Bronchial epithelial cell (primary cell): ENCODE measurements at places on chromosomes 12 and 14. TPM values are rescaled to one million over a fixed set of nuclear protein-coding genes. Genes with fewer than 3 reads are reported as not detected.

The CEP128 gene
- total RNA-seq: 2.4 and 6.6 TPM in 2 replicates

The TPPP2 gene
- total RNA-seq: not detected in 2 replicates

The SMCO2 gene
- total RNA-seq: 1.7 and 1.8 TPM in 2 replicates

The TECPR2 gene
- 4.7 and 7.6 TPM in 2 replicates for total RNA-seq

The OTX2 gene
- not detected in 2 replicates for total RNA-seq

The CISTR gene
- total RNA-seq: not detected in 2 replicates

The LBHD2 gene
- not detected in 2 replicates for total RNA-seq

The SLC25A21 gene
- total RNA-seq: 0.53 and 0.64 TPM in 2 replicates

The IAPP gene
- total RNA-seq: not detected in 2 replicates

The ERG28 gene
- total RNA-seq: 3.6 and 4.2 TPM in 2 replicates

The TC2N gene
- total RNA-seq: 46.1 and 48.1 TPM in 2 replicates

The GALNT8 gene
- total RNA-seq: 0.13 TPM in 1 of 2 replicates, not detected in the other

The KRT82 gene
- not detected in 2 replicates for total RNA-seq

The RPGRIP1 gene
- total RNA-seq: not detected in 2 replicates

The UNG gene
- total RNA-seq: 14.8 and 24.2 TPM in 2 replicates

The CAPZA3 gene
- total RNA-seq: 0.13 TPM in 1 of 2 replicates, not detected in the other

The GLIPR1 gene
- total RNA-seq: 5.8 and 15.0 TPM in 2 replicates

The PSEN1 gene
- 78.5 and 86.1 TPM in 2 replicates for total RNA-seq

The CFAP54 gene
- 0.26 TPM in 2 replicates for total RNA-seq

The BCL11B gene
- 2.9 and 5.3 TPM in 2 replicates for total RNA-seq

The TAS2R8 gene
- total RNA-seq: not detected in 2 replicates

The DDX23 gene
- total RNA-seq: 68.7 and 81.2 TPM in 2 replicates

The PHLDA1 gene
- 16.9 and 27.9 TPM in 2 replicates for total RNA-seq

The LMBR1L gene
- total RNA-seq: 24.0 and 26.6 TPM in 2 replicates

The NXPH4 gene
- 0.53 and 1.9 TPM in 2 replicates for total RNA-seq

The ZBTB42 gene
- total RNA-seq: 5.2 and 5.3 TPM in 2 replicates

The ASCL1 gene
- not detected in 2 replicates for total RNA-seq

The ARPC3 gene
- total RNA-seq: 204 and 210 TPM in 2 replicates

The CCDC38 gene
- 0.13 TPM in 1 of 2 replicates, not detected in the other for total RNA-seq

The AACS gene
- 30.5 and 43.0 TPM in 2 replicates for total RNA-seq

The SERPINA1 gene
- 0.26 and 0.51 TPM in 2 replicates for total RNA-seq

The INHBE gene
- total RNA-seq: 0.26 and 1.3 TPM in 2 replicates

The RNASE2 gene
- total RNA-seq: not detected in 2 replicates

The DACT1 gene
- total RNA-seq: 1.1 and 1.4 TPM in 2 replicates

The PZP gene
- not detected in 2 replicates for total RNA-seq

The HOXC9 gene
- total RNA-seq: not detected in 2 replicates

The SERPINA12 gene
- not detected in 2 replicates for total RNA-seq

The ITPK1 gene
- 24.7 and 39.8 TPM in 2 replicates for total RNA-seq
